ENCODE measurements at places on chromosomes 1 and 21. TPM values are rescaled to one million over a fixed set of nuclear protein-coding genes. Genes with fewer than 3 reads are reported as not detected.

DNA sequence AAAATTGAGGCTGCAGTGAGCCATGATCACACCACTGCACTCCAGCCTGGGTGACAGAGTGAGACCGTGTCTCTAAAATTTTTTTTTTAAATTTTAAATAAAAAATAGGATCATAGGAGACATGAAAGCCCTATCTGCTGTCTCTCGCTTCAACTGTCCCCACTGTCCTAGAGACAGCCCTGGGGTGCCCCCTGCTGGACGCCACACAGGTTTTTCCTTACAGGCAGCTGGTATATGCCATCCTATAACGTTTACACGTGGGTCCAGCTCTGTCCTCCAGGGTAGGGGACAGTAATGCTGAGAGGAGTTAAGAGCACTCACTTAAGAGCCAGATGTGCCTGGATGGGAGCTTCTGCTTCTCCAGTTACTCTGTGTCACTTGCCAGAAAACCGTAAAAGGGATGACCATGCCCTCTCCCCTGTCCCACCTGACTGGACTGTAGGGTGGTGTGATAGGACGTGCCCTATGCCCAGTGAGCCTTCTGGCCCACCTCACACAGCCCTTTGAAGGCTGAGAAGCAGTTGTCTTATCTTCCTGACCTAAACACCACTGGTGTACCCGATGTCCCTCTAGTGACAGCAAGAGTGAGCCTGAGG is 8.5 kb downstream of the FBXO2 start:
- H3K27me3 ChIP-seq: no peaks in the 10 kb centered on the region
- no peaks in the 10 kb centered on the region for H3K36me3 ChIP-seq
- H3K4me1 ChIP-seq: peaks cover 6% of the 10 kb centered on the region
- H3K27ac ChIP-seq: no peak overlapping the region
- no peak for DNase-seq

Gene PROK1
- not detected for total RNA-seq

GRCh38 chr1:184188037-184188436 is 136.5 kb downstream of the TSEN15 start:
- DNase-seq: no peak
- no peaks in the 10 kb centered on the region for H3K36me3 ChIP-seq
- no peaks in the 10 kb centered on the region for H3K27me3 ChIP-seq
- H3K27ac ChIP-seq: no peak overlapping the region

Gene OR6N1
- not detected for total RNA-seq

DNA sequence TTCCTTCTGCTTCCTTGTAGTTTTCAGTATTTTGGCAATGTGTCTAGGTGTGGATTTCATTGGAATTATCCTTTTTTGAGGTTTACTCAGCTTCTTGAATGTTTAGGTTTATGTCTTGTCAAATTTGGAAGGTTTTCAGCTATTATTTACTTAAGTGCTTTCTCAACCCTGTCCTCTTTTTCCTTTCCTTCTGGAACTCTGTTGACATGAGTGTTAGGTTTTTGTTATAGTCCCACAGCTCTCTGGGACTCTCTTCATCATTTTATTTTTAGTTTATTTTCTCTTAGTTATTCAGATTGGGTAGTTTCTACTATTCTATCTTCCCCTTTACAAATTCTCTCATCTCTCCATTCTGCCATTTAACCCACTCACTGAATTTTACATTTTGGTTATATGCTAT is 63.1 kb upstream of the GPR88 start:
- no peak overlapping the region for H3K27ac ChIP-seq
- no peak for DNase-seq
- H3K4me3 ChIP-seq: no peak overlapping the region
- no peaks in the 10 kb centered on the region for H3K36me3 ChIP-seq
- H3K27me3 ChIP-seq: no peaks in the 10 kb centered on the region

- no peak overlapping the region for H3K27ac ChIP-seq
- DNase-seq: no peak
- no peaks in the 10 kb centered on the region for H3K27me3 ChIP-seq
- H3K4me3 ChIP-seq: no peak overlapping the region
- peaks cover 16% of the 10 kb centered on the region for H3K4me1 ChIP-seq
Measured at GRCh38 chr1:9912264-9912936, 2.3 kb upstream of the CTNNBIP1 start.

Gene AVPR1B
- not detected for total RNA-seq

- H3K4me3 ChIP-seq: no peak overlapping the region
- H3K4me1 ChIP-seq: no peaks in the 10 kb centered on the region
- H3K36me3 ChIP-seq: no peaks in the 10 kb centered on the region
- no peak for DNase-seq
Measured at GRCh38 chr1:2073382-2074230, 23.4 kb downstream of the PRKCZ start.

DNA sequence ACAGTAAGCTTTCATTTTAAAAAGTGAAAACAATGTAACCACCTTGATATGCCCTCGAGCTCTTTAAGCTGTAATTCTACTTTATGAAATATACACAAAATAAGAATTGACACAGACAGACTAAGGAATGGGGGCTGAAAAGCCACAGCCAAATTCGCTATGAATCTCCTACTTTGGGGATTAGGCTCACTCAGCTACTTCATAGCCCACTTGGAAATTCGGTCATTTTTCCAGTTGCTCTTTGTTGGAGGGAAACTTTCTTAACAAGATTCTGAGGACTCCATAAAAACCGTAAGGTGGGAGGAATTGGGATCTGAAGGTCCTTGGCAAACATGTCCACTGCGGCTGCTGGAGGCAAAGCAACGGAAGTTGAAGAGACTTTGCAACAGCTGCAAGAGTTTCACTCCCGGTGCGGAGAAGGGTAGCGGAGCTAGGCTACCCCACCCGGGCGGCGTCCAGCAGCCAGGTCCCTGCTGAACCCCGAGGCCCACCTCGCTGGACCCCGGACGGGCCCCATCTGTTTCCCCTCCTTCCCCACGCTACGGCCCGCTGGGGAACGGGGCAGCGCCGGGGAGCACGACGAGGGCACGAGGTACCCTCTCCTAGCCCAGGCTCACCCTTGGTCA is 634 bp downstream of the MYCBP start:
- H3K27ac ChIP-seq: peak overlapping the region; percentile 74
- peak overlapping the region; percentile 96 for H3K4me3 ChIP-seq
- no peak for DNase-seq
- peaks cover 12% of the 10 kb centered on the region for H3K4me1 ChIP-seq
- H3K36me3 ChIP-seq: no peaks in the 10 kb centered on the region

- no peaks in the 10 kb centered on the region for H3K27me3 ChIP-seq
- no peaks in the 10 kb centered on the region for H3K36me3 ChIP-seq
- H3K4me3 ChIP-seq: no peak overlapping the region
Measured at GRCh38 chr1:188937965-188938551, 1539.6 kb downstream of the BRINP3 start.

Gene AJAP1
- total RNA-seq: 6.9 TPM

- H3K4me3 ChIP-seq: no peak overlapping the region
- no peaks in the 10 kb centered on the region for H3K4me1 ChIP-seq
- H3K27me3 ChIP-seq: no peaks in the 10 kb centered on the region
Measured at GRCh38 chr1:171292799-171293198, 21.2 kb upstream of the FMO4 start.

DNA sequence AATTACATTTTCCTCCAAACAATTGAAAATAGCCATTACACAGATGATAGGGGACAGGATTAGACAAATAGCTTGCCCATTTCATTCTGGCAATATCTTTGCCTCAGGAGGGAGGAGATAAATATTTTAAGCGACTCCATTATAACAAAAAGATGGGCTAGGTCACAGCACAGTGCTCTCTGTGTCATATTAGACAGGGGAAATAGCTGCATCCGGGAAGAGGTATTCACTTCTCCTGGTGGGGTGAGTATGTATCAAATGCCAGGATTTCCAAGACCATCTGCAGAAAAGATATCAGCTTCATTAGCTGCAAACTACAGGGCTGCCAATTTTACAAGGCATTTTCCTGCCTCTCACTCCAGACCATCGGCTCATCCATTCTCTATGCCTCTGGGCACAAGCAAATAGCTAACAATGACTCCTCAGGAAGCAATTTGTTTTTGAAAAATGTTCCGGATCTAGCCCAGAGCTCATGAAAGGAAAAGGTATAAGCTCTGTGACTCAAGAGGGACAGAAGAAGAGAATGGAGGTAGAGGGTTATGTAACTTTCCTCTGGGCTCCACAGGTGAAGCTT is 41.9 kb upstream of the ANGPTL7 start:
- no peaks in the 10 kb centered on the region for H3K4me1 ChIP-seq
- no peak overlapping the region for H3K4me3 ChIP-seq

Gene CLCNKB
- not detected for total RNA-seq

GRCh38 chr1:205537386-205538018 is 33.0 kb downstream of the CDK18 start:
- H3K27me3 ChIP-seq: no peaks in the 10 kb centered on the region
- H3K4me3 ChIP-seq: no peak overlapping the region
- H3K36me3 ChIP-seq: no peaks in the 10 kb centered on the region
- H3K27ac ChIP-seq: peak overlapping the region; percentile 50

DNA sequence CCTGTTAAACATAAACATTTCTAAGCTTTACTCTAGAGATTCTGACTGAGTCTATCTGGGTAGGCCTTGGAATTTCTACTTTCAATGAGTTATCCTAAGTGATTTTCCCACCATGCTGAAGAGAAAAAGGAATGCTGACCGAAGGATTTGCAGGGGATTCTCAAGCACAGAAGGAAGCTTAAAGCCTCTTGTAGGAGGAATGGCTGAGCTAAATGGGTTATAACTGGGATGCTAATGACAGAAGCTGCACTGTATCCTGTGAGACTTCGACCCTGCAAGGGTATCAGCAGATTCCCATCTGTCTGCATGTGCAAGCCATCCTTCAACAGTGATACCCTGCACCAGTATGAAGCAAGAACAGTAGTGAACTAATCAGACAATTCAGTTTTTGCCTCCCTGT is 35.4 kb downstream of the SLC35D1 start:
- no peaks in the 10 kb centered on the region for H3K4me1 ChIP-seq
- no peaks in the 10 kb centered on the region for H3K27me3 ChIP-seq
- DNase-seq: no peak
- H3K4me3 ChIP-seq: no peak overlapping the region
- H3K27ac ChIP-seq: peak overlapping the region; percentile 87
- H3K36me3 ChIP-seq: no peaks in the 10 kb centered on the region

Gene KRTAP13-2
- not detected for total RNA-seq

GRCh38 chr1:22646384-22646783 is 3.0 kb downstream of the C1QC start:
- no peaks in the 10 kb centered on the region for H3K4me1 ChIP-seq
- no peaks in the 10 kb centered on the region for H3K27me3 ChIP-seq
- DNase-seq: no peak
- H3K27ac ChIP-seq: no peak overlapping the region
- no peaks in the 10 kb centered on the region for H3K36me3 ChIP-seq

DNA sequence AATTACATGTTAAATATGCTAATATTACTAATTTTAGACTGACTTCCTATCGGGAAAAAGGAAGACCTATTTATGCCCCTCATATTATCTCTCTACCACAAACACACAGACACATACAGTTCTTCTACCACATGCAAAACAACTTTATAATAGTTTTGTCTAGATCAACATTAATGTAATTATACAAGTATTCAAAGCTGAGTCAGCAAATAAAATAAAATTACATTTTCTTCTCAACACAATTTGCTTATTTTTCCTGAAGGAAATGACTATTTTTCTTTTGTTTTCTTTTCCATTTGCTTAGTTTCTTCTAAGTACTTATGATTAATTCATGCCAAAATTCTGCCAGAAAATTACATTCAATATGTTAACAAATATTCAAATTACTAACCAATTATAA is 654.2 kb downstream of the AMY1C start:
- no peaks in the 10 kb centered on the region for H3K36me3 ChIP-seq
- no peaks in the 10 kb centered on the region for H3K27me3 ChIP-seq
- H3K4me1 ChIP-seq: no peaks in the 10 kb centered on the region
- H3K27ac ChIP-seq: no peak overlapping the region
- no peak overlapping the region for H3K4me3 ChIP-seq

- H3K27me3 ChIP-seq: no peaks in the 10 kb centered on the region
- peaks cover 8% of the 10 kb centered on the region for H3K4me1 ChIP-seq
- H3K36me3 ChIP-seq: no peaks in the 10 kb centered on the region
- H3K27ac ChIP-seq: peak overlapping the region; percentile 56
- no peak for DNase-seq
Measured at GRCh38 chr21:27426196-27426595, 459.3 kb upstream of the ADAMTS5 start.

- H3K36me3 ChIP-seq: no peaks in the 10 kb centered on the region
- no peak overlapping the region for H3K27ac ChIP-seq
- DNase-seq: no peak
- H3K27me3 ChIP-seq: no peaks in the 10 kb centered on the region
- no peak overlapping the region for H3K4me3 ChIP-seq
- H3K4me1 ChIP-seq: no peaks in the 10 kb centered on the region
Measured at GRCh38 chr1:230569201-230569600, 73.1 kb upstream of the COG2 start.

DNA sequence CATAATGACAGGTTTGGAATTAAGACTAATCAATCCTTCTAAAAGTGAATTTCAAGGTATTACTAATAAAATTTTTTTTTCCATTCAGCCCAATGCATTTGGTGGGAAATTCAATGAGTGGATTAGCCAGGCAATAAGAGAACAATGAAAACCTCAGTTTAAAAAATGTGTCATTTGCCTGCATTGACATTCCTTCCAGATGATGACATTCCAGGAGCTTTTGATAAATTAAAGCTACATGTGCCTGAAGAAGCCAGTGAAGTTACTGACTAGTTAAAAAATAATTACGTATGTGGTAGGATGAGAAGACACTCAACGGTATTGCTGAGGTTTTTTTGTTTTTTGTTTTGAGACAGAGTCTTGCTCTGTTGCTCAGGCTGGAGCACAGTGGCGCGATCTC is 37.9 kb upstream of the RC3H1 start:
- H3K27me3 ChIP-seq: no peaks in the 10 kb centered on the region
- no peaks in the 10 kb centered on the region for H3K4me1 ChIP-seq
- H3K4me3 ChIP-seq: no peak overlapping the region
- no peak overlapping the region for H3K27ac ChIP-seq
- H3K36me3 ChIP-seq: no peaks in the 10 kb centered on the region
- DNase-seq: no peak

GRCh38 chr21:39062196-39062595 is 121.1 kb downstream of the PSMG1 start:
- no peaks in the 10 kb centered on the region for H3K27me3 ChIP-seq
- H3K27ac ChIP-seq: no peak overlapping the region
- no peak for DNase-seq
- no peaks in the 10 kb centered on the region for H3K36me3 ChIP-seq
- no peak overlapping the region for H3K4me3 ChIP-seq

Measured in ascending aorta (tissue), 2 donors.